ENCODE measurements at places on chromosomes 7 and 10.
A peak's percentile ranks its signal among the peaks of the same experiment; 100 is the strongest.

- DNase-seq = no peak
Observed at GRCh38 chr10:70590655-70591416, 11.7 kb downstream of the PRF1 start.

DNA sequence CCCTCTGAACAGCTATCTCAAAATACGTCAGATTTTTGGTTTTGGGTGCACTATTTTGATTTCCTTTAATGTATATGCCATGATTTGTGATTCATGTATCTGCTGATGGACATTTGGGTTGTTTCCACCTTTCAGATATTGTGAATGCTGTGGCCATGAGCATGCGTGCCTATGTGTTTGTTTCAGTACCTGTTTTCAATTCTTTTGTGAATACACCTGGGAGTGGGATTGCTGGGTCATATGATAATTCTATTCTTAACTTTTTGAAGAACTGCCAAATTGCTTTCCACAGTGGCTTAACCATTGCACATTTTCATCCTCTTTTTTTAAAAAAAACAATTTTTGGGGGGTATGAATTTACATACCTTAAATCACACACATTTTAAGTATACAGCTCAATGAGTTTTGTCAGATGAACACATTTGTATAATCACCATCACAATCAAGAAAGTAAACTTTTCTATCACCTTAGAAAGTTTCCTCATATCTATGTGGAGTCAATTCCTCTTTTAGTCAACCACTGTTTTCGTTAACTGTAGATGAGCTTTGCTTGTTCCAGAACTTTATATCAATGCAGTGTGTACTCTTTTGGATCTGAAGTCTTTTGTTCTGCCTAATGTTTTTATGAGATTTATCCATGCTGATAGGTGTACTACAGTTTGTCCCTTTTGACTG lies 36.9 kb downstream of the CYP26A1 start:
- no peak for DNase-seq

GRCh38 chr10:104052431-104052830 lies 33.2 kb downstream of the COL17A1 start:
- no peak for DNase-seq

DNA sequence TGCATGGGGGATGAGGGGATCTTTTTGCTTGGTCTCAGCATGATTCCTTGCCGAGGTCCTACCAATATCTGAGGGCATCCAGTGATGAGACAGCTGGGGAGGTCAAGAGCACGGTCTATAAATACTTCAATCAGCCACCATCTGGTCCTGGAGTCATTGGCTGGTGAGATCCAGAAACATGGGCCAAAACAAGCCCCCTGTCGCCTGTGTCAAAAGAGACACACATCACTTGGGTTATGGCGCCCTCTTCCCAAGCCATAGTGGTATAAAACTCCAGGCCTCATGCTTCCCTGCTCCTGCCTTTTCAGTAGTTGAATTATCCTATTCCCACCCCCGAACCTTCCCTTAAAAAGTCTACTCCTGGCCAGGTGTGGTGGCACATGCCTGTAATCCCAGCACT lies 60.9 kb downstream of the SLC35B4 start:
- DNase-seq = no peak

DNA sequence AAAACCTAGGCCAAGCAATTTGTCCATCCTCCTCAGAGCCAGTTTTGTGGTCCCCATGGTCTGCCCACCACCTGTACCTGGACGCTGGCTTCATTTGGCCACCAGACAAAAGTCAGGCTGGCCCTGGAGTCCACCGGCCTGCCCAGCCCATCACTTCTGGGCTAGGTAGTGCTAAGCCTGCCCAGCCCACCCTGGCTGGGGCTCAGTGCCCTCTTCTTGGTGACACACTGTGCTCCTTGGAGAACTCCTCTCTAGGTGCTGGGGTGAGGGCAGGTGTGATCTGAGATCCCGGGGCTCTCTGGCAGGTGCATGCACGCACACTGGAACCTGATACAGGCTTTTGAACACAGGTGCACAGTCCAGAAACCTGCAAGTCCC lies 1.1 kb downstream of the AIFM2 start:
- DNase-seq = no peak

DNA sequence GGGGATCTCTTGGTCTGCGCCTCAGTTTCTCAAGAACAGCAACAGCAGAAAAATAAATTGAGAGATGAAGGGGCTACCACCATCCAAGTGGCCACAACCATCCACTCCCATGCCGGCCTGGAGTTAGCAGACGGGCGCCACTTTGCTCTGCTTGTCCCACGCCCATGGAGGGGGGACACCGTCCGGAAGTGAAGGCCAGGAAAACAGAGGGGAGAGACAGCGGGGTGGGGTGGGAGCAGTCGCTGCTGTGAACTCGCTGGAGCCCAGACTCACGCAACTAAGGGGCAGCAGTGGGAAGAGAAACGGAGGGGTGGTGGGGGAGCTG lies 135.4 kb downstream of the KIF20B start:
- DNase-seq = no peak

DNA sequence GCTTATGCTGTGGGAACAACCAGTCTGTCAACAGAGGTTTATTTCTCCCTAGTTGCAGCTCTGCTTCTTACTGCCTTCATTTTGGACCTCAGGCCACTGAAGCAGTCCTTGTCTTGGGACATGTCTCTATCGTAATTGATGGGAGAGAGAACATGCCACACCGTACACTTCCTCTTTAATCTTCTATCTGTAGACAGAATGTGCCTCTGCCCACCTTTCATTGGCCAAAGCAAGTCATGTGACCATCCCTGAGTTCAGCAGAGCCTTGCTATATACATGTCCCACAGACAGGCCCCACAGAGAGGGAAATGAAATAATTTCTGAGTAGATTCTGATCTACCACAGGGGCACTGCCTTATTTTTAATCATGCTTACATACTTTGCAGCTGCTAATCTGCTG lies 98.0 kb downstream of the KCND2 start:
- no peak for DNase-seq

DNA sequence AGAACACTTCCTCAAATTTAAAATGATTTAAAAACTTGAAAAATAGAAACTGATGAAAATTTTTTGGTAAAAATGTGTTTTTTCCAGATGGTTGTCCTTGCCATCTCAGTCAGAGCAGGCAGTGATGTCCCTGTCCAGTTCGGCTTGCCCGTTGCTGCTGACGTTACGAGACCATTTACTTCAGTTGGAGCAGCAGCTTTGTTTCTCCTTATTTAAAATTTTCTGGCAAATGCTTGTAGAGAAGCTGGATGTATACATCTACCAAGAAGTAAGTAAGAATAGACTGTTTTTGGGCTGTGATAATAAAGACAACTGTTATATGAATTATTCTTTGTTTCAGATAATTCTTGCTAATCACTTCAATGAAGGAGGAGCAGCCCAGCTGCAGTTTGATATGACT lies 16.1 kb downstream of the EFCAB10 start:
- DNase-seq = no peak

DNA sequence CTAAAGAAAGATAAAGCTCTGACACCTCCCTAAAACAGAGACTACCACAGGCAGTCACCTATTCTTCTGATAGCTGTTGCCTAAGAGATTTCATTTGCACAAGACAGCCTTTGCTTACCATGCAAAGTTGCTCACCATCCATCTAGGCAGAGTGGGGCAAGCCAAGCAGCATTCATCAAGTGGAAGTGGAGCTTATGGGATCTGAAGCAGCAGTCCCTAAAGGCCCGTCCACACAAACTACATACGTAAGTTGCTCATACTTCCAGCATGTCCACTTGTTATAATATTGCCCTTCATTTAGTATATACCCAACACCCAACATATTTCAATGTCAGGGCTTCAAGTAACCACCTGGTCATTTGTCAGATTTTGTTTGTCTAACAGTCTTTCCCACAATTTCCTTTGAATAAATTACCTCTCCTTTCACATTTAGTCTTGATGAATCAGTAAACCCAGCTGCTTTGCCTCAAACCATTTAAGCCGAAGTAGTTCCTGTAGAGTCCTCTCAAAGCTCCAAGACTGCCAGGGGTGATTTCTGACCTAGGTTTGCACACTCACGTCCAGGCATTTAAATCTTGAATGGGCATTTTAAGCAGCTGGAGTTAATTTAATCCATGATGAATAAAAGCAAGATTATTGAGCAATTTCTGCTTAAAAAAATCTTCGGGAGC lies 67.9 kb downstream of the ATAD1 start:
- no peak for DNase-seq

DNA sequence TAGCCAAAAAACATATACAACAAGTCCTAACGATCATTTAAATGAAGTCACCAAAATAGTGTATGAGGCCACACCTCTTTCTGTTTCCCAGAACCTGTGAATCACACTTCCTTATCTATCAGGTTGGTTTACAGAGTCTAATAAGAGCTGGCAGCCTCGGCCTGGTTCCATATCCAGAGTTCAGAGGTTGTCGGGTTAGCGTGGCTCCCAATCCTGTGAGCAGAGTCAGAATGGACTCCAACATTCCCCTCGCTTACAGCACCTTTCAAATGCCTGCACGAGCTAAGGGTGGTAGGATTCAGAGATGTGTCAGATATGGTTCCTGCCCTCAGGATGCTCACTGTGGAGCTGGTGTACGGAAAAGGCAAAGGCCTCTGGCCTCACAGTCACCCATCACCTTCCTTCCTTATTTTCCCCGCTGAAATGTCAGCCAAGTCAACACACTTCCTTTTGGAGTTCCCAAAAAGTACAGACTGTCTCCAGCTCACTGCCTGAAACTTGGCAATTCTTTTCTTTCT lies 6.0 kb downstream of the IL15RA start:
- peak; percentile 9 for DNase-seq

DNA sequence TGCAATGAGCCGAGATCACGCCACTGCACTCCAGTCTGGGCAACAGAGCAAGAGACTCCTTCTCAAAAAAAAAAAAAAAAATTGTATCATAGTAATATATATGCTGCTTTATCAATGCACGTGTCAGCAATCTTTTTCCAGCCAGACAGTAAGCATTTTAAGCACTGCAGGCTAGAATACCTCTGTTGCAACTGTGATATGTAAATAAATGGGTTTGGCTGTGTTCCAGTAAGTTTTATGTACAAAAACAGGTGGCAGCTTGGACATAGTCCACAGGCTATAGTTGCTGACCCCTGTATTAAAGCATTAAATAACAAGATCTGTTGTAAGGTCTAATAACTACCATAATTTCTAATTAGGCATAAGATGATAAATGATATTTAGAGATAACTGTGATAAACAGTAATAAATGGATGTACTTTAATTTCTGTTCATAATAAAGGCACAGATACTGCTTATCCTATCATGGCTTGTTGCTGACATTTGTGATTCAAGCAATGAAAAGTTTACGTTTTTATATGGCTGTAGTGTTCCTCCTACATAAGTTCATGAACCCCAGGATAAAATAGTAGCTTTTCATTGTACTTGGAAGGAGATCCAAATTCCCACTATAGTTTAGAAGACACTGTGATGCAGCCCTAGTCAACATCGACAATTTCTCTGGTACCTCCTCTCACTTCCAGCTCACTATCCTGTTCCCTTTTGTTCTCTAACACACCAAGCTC lies 161.4 kb downstream of the ELMO1 start:
- no peak for DNase-seq

GRCh38 chr7:2719007-2719406 lies 31.0 kb downstream of the AMZ1 start:
- no peak for DNase-seq

Data from bone marrow (tissue), 2 donors.